ENCODE measurements at places on chromosomes 12 and 14.
A peak's percentile ranks its signal among the peaks of the same experiment; 100 is the strongest.

DNA sequence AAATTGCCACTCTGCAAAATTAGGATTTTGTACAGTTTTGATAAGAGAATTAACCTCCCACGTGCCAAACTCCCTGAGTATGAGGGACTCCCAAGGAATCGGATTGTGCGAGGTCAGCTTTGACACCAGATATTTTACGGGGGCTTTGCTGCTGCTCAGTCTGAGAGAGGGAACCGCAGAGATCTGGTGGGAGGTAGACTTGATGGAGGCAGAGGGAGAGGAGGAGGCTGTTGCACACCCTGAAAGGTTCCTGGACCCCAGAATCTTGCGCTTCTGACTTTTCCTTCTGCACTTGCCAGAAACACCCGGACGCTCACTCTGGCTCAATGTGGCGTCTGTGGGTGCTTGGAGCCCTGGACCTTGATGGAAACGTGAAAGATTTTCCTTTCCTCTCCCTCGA is 83.9 kb downstream of the PAPOLA start:
- no peak for DNase-seq

DNA sequence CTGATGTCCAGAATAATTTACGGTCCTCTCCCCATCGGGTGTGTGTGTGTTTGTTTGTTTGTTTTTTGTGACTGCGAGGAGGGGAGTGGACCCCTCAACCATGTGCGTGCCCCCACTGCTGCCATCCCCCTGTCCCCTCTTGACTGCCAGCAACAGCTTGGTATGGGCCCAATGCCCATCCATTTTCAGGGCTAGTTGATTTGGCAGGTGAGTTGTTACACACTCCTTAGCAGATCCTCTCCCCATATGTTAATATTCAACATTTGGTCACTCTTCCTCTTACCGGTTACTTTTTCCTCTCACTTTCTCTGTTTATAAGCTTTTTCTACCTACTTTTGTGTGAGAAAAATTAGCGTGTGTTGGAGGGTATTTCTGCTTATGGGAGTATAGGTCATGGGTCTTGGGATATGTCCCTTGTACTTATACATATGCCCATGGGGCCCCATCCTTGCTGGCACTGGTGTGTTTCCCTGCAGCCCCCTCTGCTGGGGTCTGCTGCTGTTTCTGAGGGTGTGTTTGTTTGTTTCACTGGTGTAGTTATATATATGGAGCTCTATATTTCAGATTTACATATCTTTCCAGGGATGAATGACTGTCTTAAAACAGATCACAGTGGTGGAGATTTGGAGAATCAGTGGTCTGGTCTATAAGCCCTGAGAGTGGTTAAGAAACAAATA is 33.8 kb downstream of the ZFHX2 start:
- no peak for DNase-seq

GRCh38 chr12:119423285-119423684 is 88.8 kb downstream of the CCDC60 start:
- DNase-seq: no peak

DNA sequence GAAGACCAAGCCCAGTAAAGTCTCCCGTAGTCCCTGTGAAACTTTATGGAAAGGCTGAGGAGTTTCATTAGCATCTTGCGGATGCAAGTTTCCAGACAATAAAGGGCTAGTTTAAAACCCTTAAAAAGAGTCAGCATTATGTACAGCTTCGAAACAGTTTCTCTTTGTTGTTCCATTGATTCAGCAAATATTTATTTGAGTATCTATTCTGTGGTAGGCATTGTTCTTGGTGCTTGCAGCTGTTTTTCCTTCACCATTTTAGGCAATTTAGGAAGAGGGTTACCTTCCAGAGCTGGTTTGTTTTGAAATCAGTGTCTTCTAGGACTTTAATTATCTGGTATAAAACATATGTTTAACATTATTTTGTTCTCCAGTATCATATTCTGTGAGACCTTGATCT is 1.5 kb downstream of the SLIRP start:
- no peak for DNase-seq

- DNase-seq: no peak
Observed at GRCh38 chr12:122046145-122046544, 24.5 kb downstream of the BCL7A start.

GRCh38 chr12:121958541-121959240 is 40.3 kb downstream of the CFAP251 start:
- peak; percentile 44 for DNase-seq

DNA sequence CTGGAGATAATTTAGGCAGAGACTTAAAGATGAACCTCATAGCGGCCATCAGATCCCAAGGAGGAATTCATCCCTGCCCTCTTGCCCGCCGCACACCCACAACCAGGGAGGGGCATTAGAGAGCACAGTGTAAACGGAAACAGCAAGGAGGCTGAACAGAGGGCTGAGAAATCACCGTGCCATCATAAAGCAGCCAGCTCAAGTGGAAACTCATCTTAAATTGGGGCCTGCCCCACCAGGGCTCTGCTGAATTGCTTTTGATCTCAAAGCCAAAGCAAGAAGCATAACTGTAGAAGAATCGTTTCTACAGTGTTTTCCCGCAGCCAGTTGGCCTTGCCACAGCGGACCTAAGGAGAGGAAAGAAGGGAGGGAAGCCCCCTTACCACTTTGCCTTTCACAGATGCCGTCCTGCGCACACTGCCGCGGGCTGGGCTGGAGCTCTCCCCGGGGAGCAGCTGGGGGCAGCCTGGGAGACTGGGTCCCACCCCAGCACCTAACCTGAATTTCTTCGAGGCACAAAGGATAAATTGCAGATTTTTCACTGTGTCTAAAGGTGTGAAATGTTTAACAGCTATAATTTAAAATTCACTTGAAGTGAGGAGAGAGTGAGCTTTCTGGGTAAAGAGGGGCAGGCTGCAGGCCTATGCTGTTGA is 51.8 kb upstream of the MMP17 start:
- DNase-seq: no peak

DNA sequence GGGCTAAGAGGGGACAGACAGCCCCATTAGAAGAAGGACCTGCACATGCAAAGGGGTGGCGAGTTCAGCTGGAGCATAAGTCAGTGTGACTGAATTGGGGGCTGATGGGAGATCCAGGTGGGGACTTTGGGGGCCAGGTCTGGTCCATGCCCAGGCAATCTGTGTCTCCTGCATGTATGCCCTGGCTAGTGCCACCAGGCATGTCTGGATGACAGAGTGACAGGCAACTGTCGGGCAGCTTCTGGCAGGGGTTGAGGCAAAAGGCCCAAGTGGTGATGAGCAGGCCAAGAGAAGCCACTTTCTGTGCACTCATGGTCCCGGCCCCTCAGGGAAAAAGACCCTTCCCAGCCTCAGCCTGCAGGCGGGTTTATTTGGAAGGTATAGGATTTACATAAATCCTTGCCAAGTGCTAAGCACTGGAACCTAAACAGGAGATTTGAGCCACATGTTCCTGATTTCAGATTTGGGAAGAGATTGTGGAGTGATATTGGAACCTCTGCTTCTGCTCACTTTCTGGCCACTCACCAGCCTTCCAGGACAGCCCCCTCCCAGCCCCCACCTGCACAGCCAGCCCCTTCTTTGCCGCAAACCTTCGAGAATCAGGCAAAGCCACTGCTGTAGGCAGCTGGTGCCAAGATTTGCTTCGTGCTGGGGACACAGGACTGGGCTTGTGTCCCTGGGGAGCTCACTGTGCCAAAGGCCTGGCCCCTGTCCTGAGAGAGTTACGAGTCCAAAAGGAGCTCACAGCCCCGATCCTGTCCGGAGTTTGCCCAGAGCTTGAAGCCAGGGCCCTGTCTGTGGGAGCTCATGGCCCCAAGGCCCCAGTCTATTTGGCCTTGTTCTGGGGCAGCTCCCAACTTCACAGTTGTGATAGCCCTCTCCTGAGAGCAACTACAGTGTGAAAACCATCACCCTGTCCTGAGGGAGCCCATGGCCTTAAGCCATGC is 232.5 kb upstream of the RTL1 start:
- DNase-seq: no peak
